ENCODE measurements at places on chromosomes 3 and 15. TPM values are rescaled to one million over a fixed set of nuclear protein-coding genes. Genes with fewer than 3 reads are reported as not detected.

- DNase-seq: no peak
Measured at GRCh38 chr3:194787072-194787471, 101.4 kb downstream of the FAM43A start.

EFHB gene
- 8.4 TPM for total RNA-seq

DNA sequence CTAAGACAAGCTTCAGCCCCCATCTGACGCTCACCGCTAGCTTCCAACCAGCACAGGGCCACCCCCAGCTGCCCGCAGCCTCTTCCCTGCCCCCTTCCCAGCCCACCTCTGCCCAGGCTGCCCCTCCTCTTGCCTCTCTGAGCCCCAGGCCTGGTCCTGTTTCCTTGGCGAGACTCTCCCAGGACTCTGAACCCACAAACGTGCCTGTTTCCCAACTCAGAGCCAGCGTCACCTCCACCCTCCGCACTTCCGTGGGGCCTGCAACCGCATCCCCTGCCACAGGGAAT, 35.0 kb downstream of the ZXDC start:
- peak; percentile 43 for DNase-seq

DNA sequence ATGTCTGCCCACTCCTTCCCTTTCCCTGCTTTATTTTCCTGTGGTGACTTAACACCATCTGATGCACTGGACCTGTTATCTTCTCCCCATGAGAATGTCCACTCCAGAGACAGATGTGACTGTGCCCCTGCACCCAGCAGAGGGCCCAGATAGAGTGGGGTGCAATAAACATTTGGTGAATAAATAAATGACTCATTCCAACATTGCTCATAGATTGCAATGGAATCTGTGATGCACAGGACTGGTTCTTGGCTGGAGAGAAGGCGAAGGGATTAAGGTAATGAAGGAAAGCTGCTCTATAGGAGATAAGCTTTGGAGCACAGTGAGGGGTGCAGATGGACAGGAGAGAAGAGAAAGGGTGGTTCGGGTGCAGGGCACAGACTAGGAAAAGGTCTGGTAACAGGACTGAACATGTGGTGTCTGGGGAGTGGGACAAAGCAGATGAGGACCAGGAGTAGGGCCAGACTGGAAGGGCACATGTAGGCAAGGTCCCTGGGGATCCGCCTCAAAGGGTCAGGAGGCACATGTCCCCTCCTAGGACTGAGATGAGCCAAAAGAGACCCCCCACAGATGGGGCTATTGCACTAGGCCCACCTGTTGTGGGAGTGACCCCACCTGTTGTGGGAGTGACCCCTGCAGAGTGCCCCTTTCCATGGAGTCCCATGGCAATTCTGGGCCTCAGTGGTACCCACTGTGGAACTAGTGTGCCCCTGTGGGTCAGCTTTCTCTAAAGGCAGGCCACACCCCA, 17.5 kb upstream of the POC1A start:
- DNase-seq: no peak

ADGRG7 gene
- total RNA-seq: not detected

GRCh38 chr3:187025254-187025655, 94.9 kb downstream of the ST6GAL1 start:
- no peak for DNase-seq

SERPINI2 gene
- not detected for total RNA-seq

FANCD2OS gene
- not detected for total RNA-seq

P2RY12 gene
- 27.1 TPM for total RNA-seq

- peak; percentile 62 for DNase-seq
Measured at GRCh38 chr3:154121701-154122551, 736 bp downstream of the ARHGEF26 start.

DNA sequence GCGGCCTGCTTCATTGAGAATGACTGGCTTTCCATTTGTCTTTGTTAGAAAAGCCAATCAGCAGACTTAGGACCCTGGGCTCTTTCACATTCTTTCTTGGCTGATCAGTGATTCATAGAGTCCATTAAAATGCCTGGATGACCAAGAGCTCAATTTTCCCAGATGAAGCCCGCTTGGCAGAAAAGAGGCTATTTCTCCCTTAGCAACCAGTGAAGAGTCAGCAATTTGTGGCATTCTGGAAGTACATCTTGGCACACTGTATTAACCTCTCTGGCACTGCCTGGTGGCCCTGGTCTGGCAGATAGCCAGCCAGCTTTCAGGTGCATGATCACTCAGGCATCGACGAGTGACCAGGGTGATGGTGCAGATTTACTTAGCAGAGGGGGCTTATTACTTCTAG, 145.7 kb upstream of the PLAAT1 start:
- DNase-seq: no peak

DNA sequence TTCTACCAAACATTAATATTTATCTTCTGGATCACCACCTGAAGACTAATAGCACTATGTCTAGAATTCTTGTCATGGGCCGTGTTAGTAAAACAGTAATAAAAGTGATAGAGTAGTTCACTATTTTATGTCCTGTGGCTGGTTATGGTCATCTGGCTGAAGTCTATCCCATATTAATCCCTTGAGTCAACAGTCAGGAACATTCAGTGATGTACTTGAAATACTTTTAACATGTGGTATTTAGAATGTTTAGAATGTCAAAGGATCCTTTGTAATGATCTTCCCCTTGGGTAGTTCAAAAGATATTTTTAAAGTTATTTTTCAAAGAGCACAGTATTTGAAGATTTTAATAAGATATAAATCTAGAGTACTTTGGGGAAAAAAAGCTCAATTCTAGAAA, 117.0 kb downstream of the MBNL1 start:
- no peak for DNase-seq

SGO1 gene
- total RNA-seq: 0.31 TPM

GRCh38 chr3:168596175-168596823, 500.6 kb upstream of the GOLIM4 start:
- DNase-seq: no peak

- DNase-seq: no peak
Measured at GRCh38 chr3:15800327-15800726, 2.5 kb upstream of the ANKRD28 start.

DZIP3 gene
- total RNA-seq: 19.8 TPM

GRCh38 chr3:28343144-28343543, 5.4 kb upstream of the ZCWPW2 start:
- DNase-seq: no peak

TAGLN3 gene
- total RNA-seq: 0.62 TPM

TM4SF1 gene
- total RNA-seq: 149 TPM

- no peak for DNase-seq
Measured at GRCh38 chr15:70781236-70781635, 17.9 kb upstream of the UACA start.

RAB5A gene
- total RNA-seq: 66.9 TPM

GMNC gene
- not detected for total RNA-seq

GALNT15 gene
- total RNA-seq: 54.4 TPM

- DNase-seq: no peak
Measured at GRCh38 chr15:74892313-74892712, 2.5 kb downstream of the MPI start.

DNA sequence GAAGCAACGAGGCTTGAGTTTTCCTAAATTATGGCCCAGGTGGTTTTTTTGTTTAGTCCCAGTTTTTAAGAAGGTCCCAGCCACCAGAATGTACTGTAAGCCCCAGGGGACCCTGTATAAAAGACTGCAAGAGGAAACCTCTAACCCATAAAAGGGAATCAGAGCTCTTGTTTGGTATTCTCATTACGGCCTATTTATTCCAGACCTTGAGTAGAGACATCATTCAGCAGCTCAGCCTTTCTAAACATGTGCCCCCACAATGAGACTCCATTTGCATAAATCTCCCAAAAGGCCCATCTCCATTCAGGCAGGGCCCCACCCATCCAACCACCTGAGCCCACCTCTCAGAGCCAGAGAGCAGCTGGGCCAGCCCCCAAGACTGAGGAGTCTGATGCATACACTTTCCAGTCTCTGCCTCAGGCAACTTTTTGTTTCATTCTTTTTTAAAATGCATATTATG, 25.7 kb downstream of the ZDHHC3 start:
- no peak for DNase-seq

- DNase-seq: no peak
Measured at GRCh38 chr3:29559741-29560465, 279.0 kb downstream of the RBMS3 start.

- DNase-seq: no peak
Measured at GRCh38 chr15:42858540-42858939, 62.0 kb downstream of the TTBK2 start.

CMTM6 gene
- 51.2 TPM for total RNA-seq

CACNA2D3 gene
- total RNA-seq: 6.9 TPM

EAF2 gene
- total RNA-seq: 7.1 TPM

DNA sequence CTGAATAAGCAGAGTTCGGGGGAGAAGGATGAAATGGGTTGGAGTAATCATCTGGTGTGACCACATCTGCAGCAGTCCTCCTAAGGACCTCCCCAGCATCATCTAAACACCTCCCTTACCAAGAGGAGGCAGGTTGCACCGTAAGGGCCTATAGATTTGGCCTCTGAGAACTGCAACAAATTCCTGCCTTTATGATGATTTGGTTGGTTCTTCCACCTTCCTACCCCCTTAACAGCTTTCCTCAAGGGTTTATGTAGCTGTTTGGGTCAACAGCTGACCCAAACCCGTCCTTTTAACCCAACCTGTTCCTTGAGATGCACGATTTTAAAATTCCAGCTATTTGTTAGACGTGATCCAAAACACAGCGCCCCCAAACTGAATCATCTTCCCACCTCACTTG, 58.2 kb downstream of the AAGAB start:
- no peak for DNase-seq

GRCh38 chr3:193214445-193214844, 26.6 kb upstream of the PLAAT1 start:
- DNase-seq: no peak

GRCh38 chr3:72756900-72757299, 91.3 kb downstream of the SHQ1 start:
- DNase-seq: no peak

- peak; percentile 46 for DNase-seq
Measured at GRCh38 chr3:126959136-126959920, 23.6 kb upstream of the PLXNA1 start.

DNA sequence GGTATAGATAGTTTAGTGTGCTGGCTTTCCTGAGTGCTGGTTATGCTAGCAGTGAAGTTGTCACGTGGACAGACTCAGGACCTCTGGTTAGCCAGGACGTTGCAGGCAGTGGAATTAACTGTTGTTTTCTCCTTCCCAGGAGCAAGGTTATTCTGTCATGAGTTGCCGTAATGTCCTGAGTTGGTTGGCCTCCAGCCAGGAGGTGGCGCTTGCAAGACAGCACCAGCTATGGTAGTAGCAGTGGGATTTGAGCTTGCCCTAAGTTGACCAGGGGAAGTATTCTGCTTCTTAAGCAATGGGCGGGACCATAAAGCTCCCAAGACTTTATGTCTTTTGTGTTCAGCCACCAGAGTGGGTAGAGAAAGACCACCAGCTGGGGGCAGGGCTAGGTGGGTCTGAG, 240.7 kb upstream of the DNAJC19 start:
- DNase-seq: no peak

AMT gene
- 12.4 TPM for total RNA-seq

GRCh38 chr3:28912120-28912885, 368.6 kb upstream of the RBMS3 start:
- no peak for DNase-seq

DNA sequence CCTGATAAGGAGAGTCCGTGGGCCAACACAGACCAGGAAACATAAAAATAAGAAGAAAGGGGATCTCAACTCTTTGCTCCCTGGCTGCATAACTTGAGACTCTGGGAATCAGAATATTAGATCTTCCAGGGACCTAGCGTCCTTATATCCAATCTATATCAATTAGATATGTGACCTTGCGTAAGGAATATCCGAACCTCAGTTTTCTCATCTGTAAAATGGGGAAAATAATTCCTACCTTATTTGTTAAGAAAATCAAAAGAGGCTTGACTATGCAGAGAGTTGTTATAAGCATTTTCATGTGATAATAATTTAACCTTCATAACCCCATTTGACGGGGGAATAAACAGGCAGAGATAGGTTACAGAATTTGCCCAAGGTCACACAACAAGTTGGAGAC, 7.1 kb upstream of the LIPC start:
- no peak for DNase-seq

- no peak for DNase-seq
Measured at GRCh38 chr3:188786424-188786823, 385.3 kb upstream of the TPRG1 start.

AADACL2 gene
- total RNA-seq: not detected

DNA sequence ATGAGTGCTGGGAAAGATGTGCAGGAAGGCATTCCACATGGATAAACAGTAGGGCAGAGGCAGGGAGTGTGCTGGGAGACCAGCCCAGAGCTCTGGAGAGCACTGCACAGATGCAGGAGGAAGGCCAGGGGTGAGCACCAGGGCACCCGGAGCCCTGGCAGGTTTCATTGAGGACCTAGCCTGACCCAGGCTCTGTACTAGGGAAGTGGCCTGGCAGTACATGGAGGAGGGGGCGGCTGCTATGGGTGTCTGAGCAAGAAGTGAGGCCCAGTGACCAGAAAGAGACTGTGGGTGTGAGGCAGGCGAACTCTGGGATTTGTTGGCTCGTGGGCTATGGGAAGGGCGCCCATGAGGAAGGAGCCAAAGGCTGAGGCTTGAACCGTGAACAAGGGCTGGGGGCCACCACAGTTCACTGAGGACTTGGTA, 139.1 kb downstream of the DNAJB8 start:
- DNase-seq: no peak

CRYBG3 gene
- total RNA-seq: 59.3 TPM

ALDH1A3 gene
- total RNA-seq: 48.3 TPM

SYNPR gene
- not detected for total RNA-seq

CFAP44 gene
- total RNA-seq: 14.1 TPM

PRSS50 gene
- total RNA-seq: 0.13 TPM

GRCh38 chr15:62173215-62173614, 8.1 kb upstream of the C2CD4B start:
- no peak for DNase-seq

- DNase-seq: no peak
Measured at GRCh38 chr3:8743911-8744310, 10.3 kb downstream of the CAV3 start.

DNA sequence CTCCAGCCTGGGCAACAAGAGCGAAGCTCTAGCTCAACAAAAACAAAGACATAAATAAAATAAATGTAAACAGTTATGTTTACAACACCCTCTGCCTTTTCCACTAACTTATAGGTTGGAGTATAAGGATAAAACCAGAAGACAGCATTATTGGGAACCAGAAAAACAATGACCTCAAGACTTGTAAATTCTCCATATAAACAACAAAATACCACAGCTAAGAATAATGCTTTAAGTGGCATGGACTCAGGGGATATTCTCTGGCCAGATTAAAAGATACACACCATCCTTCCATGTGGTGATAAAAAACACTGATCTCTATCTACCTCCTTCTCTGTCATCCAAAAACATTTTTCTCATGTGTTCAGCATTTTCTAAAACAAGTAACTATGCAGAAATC, 500.6 kb downstream of the MAGI1 start:
- DNase-seq: no peak

CEMIP gene
- 9.9 TPM for total RNA-seq

DNA sequence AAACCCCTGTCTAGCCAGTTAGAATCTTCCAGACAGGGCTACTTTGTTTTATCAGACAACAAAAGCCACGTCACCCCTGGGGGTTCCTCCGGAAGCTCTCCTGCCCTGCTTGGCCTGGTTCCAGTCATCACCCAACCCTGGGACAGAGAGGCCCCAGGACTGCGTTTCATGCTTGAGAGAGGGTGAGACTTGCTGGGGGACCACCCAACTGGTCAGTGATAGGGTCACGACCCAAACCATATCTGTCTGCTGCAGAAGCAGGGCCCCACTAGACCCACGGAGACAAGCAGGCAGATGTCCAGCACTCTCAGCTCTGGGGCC, 1.2 kb downstream of the NT5DC2 start:
- no peak for DNase-seq

DNAH1 gene
- total RNA-seq: 20.1 TPM

GRCh38 chr3:73442152-73442551, 182.6 kb downstream of the PDZRN3 start:
- no peak for DNase-seq
